Osteocyte (in vitro differentiated cells): ENCODE measurements at places on chromosomes 7 and 10.

GRCh38 chr10:97412891-97413304, 11.8 kb upstream of the RRP12 start:
- DNase-seq, result no peak

DNA sequence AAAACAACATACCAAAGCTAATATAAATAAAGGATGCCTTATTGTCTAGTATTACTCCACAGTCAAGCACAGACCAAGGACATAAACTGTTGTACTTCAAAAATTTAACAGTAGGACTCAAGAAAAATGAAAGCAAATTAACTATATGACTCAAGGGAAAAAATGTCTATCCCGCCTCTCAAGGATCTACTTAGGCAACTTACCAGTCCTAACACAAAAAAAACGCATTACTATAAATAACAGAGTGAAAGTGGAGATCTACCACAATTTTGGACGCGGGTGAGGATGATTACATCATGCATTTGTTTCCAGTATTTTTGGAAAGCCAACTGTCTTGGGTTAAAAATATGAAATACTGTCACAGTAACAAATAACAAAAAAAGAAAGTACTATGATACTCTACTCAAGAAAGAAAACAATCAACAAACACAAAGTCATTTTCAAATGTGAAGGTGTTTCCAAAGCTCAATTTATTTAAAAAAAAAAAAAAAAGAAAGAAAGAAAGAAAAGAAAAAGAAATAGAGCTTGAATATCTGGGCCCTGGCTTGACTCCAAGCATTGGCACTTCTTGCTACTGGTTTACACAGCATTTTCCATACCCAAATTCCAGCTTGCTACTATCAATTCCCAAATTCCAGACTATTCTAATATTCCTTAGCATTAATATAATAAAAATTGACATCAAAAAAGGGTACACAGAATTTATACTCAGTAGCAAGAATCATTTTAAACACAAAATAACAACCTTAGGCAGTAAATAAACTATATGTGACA, 99.4 kb downstream of the RSU1 start:
- DNase-seq, result no peak

- DNase-seq, result no peak
These were observed 99.8 kb downstream of the GSAP start for GRCh38 chr7:77316219-77316978.

- no peak for DNase-seq
These were observed 83.4 kb downstream of the TMEM178B start for GRCh38 chr7:141157138-141157765.

DNA sequence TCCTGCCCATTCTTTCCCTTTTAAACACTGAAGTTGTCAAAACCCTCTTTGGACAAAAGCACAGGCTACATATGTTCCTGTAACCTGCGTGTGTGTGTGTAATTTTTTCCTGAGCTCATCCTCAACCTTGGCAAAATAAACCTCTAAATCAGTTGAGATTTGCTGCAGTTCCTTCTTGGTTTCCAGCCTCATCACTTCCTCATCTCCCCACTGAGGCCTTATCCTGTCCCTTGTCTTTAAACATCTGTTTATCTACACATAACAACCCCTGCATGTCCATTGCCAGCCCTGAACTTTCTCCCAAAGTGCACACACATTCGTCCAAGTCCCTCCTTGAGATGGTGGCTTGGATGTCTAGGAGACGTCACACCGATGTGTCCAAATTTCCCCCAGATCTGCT, 35.5 kb downstream of the LYZL2 start:
- DNase-seq, result peak; percentile 56
